ENCODE measurements at places on chromosomes 4 and X.

DNA sequence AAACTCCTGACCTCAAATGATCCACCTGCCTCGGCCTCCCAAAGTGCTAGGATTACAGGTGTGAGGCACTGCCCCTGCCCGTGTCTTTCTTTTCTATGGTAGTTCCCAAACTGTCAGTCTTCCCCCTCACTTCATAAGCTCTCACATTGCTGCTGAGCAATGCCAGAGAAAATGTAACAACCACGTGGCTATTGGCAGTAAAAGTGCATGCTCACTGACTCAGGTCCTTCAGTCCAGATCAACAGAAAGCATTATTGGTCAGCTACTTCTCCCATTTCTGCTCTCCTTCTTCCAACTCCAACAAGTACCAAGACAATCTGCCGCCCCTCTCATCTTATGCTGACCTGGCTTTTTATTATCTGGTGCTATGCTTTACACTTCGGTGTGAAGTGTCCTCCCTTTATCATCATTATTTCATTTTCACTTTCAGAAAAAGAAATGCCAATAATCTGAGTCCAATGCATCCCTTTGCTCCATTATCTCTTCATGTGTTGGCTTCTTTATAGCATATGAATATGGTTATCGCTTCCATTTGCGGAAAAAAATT is 133.8 kb upstream of the UGT8 start:
- DNase-seq = no peak

DNA sequence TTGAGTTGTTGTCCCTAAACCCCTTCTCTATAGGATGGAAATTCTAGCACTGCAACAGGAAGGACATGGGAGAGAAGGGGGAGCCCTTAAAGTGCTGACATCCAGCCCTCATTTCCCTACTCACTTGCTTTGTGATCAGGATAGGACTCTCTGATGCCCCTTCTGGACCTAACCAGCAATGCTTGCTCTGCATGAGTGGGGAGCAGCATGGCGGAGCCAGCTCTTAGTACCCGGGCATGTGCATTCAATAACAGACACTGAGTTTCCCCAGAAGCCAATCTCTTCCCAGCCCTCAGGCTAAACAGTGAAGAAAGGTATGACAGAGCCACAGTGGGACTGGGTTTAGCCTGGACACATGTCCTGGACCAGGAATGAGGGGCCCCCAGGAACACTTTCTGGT is 14.0 kb downstream of the SOD3 start:
- DNase-seq = no peak

- DNase-seq = no peak
These were observed 162.3 kb upstream of the SMIM31 start for GRCh38 chr4:164591666-164592065.

DNA sequence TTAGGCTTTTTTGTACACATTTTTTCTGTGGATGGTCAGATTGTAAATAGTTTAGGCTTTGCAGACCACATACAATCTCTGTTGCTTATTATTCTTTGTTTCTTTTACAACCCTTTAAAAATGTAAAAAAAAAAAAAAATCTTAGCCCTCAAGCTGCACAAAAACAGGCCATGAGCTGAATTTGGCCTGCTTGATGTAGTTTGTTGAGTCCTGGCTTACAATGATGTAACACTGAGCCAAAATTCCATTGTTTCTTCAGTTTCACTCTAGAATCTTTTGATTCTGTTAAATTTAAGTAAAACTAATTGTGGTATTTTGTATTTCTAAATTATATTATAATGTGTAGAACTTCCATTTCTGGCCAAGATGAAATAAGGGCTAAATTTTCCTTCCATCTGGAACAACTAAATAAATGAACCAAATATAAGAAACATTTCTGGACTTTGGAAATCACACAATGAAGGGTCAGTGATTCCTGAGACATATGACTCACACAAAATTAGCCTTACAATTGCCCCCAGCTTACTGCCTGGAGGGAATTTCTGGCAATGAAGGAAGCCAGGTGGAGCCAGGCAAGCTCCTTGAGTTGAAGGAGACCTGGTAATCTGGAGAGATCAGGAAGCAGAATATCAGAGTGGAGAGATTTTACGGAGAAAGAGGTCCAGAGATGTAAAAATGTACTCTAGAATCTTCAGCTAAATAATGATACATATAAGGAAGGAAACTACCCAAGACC is 29.8 kb downstream of the IQCM start:
- DNase-seq = no peak

DNA sequence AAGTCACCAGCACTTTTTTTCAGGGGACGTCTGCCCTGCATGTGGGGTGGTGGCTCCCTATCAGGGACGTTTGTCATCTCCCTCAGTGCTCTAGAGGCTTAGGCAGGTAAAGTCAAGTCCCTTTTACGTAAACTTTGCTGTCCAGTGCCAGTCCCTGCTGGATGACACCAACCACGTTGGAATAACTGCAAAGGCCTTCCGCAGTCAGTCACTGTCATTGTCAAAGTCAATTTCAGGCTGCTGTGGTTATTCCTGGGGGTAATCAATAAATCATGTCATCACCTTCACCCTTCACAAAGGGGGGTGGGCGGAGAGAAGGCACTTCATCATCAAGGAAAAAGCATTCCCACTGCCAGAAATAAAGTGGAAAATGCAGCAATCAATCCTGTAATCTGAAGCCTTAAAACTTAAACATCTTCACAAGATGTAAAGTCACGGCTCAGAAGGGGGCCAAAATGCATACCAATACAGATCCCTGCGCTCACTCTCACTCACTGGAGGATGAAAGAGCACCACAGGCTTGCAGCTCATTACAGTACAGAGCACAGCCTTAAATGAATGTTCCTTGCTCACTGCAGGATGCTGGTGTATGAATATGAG is 56.2 kb downstream of the CLDN22 start:
- DNase-seq = no peak
